ENCODE measurements at places on chromosomes 6 and 20.

DNA sequence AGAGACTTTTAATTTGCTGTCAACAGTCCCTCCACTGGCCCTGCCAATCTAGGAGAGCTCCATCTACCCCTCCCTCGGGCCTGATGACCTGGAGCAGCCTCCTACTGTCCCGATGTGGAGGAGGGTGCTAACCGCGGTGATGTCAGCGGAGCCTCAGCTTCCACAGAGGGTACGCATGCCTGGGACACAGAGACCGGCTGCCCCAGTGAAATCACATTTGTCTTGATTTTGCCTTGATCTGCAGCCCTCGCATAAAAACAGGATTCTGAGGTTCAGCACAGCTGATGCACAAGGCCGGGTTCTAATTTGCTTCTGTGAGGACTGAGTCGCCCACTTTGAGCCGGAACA is 77.6 kb downstream of the STK35 start:
- DNase-seq: no peak

DNA sequence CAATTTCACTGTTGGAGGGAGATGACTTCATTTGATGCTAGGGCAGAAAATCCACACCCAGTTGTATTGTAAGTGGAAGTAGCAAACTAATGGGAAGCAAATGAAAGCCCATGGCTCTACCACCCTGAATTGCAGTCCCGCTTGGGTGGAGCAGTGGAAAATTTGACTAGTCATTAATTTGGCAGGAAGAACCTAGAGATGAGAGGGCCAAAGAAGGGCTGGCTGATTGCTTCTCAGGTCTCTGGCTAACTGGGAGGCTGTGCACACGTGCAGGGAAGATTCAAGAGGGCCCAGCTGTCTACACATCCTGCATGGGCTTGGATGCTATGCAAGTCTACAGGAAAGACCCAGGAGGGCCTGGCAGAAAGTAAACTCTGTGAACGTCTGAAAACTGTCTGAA is 466.2 kb downstream of the TFAP2A start:
- no peak for DNase-seq

DNA sequence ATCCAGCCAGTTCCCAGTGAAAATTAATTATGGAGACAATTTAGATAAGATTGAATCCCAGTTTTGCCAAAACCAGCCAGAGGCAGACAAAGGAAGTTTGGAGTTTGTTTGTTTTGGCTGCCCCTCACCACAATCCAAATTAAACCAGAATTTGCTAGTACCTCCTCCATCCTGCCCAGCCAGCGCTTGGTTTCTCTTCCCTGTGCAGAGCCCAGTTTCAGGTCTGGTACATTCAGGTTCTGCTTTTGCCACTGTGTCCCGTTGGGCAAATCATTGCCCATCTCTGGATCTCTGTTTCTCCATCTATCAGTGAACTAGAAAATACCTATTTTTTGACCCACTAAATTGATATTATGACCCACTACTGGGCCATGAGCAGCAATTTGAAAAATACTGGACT is 26.4 kb downstream of the FOXP4 start:
- DNase-seq: no peak

GRCh38 chr6:169825558-169826225 is 74.3 kb downstream of the ERMARD start:
- DNase-seq: no peak

- peak; percentile 48 for DNase-seq
Observed at GRCh38 chr6:170584181-170584953, at the start of gene PDCD2. PDCD2 (minus strand) TSS chr6:170584637; CDS start chr6:170584581, 56 bp downstream.

- no peak for DNase-seq
Observed at GRCh38 chr6:168884050-168884645, 369.5 kb downstream of the THBS2 start.

DNA sequence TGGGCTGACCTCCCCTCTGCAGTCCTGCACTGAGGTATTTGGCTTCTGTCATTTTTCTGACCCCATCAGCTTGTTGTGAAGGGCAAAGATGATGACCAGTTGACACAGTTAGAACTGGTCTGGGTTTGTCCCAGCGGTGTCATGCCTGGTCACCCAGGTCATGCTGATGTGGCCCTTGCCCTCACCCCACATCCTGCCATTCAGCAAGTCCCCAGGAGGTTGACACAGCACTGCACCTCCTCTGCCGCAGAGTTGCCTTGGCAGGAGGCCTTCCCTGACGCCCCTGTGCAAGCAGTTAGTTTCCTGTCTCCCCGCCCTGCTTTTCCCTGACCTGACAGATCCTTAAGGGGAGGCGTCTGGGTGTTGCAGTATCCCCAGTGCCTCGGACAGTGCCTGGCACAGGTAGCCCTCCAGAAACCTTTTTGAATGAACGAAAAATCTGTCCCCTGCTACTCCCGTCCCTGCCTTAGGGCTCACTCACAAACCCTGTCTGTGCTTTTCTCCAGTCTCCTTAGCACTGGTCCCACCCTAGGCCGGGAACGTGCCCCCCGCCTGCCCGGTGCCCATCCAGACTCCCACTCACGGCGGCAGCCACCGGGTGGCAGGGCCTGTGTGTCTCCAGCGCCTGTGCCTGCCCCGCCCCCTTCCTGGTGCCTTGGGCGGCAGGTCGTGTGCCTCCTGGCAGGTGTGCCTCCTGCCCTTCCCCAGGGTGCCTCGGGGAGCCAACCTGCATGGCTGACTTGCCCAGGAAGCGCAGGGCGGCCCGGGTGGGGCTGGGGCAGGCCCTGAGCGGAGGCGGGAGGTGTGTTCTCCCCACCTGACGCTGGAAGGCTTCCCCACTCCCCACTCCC is 146.3 kb upstream of the RNF24 start:
- DNase-seq: no peak

DNA sequence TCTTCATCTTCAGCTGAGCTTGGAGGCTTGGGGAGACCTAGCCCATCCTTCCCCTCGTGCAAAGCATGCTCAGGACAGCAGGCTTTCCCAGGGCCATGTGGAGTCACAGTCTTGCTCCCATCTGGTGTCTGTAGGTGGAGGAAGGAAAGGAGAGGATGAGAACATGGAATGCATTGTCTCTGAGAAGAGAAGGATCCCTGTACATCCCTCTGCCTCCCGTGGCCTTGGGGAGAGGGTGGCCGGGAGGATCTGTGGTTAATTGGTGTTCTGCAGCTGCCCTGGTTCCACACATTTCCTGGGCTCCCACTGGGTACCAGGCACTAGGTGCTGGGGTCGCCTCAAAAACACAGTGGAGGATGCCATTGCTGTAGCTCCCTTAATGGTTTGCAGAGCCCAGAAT is 134.5 kb downstream of the PHACTR3 start:
- DNase-seq: no peak

GRCh38 chr6:37517411-37517812 is 17.7 kb upstream of the CCDC167 start:
- DNase-seq: no peak

GRCh38 chr6:2658788-2659187 is 91.9 kb downstream of the MYLK4 start:
- DNase-seq: no peak

DNA sequence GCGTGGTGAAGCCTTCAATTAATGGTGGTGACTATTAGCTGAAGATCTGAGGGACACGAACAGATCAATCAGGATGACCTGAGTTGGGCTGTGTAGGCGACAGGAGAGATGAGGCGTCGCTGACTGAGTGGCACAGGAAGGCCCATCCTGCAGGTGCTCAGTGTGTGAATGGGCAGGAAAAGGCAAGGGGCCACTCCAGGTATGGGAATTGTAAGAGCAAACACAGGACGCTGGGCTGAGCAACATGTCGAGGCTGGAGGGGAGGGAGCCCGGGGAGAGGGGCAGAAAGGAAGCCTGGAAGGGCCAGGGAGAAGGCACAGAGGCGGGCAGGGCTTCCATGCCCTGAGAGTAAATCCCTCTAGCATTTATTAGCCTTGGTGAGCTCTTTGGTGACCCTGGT is 151.0 kb downstream of the VEGFA start:
- no peak for DNase-seq

DNA sequence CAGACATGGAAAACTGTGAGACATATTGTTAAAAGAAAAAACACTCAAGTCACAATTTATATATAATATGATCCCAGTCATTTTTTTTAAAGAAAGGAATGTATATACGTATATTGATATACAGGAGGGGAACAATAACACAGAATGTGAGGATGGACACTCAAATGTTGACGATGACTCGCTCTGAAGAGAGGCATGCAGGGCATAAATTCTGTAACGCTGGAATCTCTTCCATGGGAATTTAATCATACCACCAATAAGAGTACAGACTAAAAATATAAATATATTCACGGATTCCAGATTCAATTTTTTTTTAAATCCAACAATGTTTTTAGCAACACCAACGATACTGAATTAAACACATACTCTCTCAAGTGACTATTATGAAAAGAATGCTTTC is 106.9 kb upstream of the CCDC28A start:
- no peak for DNase-seq

- DNase-seq: no peak
Observed at GRCh38 chr6:156589281-156589680, 187.9 kb upstream of the ARID1B start.

- DNase-seq: no peak
Observed at GRCh38 chr6:110876170-110876773, 1.7 kb downstream of the AMD1 start.

DNA sequence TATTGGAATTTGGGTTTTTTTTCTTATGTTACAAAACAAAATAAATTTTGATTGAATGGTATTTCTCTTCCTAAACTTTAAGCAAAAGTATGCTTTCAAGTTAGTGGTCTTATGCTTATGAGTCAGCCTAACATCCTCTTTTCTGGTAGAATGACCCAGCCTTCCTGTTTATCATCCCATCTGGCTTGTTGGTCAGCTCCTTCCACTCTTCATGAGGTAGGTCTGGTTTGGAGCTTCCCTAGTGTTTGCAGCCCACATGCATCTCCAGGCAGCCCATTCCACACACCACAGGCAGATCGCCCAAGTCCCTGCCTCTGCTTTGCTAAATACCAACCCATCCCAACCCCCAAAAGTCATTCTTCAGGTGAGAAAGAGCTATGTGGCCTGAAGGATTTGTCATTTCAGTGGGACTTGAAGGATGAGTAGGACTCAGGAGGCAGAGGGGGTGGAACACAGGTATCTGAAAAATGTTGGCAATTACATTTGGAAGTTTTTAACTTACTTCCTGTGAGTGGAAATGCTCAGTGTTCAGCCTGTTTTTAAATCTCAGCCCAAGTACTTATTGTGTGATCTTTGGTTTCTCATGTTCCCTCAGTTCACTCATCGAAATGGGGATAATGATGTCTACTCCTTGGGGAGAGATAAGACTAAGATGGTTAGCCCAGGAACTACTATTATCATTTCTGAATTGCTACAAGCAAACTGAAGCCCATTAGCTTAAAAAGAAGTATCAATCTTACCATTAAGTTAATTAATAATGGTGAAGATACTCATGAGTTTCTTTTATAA is 294.0 kb downstream of the ADGB start:
- no peak for DNase-seq

DNA sequence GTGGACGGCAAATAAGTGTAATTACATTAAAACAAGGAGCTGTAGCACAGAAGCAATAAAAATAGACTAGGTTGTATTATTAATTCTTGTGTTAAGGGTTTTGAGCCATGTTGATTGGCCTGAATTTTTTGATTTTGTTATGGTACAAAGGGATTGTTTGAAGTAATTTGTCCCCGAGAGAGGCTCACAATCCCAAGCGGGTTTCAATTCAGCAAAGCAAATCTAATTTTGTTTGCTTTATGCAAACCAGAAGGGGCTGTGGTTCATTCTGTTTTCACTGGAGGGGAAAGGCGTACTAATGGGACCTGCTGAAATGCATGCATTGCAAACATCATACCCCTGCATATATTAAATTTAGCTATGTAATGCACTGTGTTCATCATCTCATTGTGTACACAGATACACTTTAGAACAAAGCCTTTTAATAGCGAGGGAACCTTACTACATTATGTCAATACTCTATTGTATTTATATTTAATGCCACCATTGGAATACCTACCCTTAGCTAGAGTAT is 379.5 kb upstream of the POU3F2 start:
- no peak for DNase-seq

- no peak for DNase-seq
Observed at GRCh38 chr20:1674990-1675780, 17.6 kb upstream of the SIRPG start.

- DNase-seq: no peak
Observed at GRCh38 chr20:1191299-1191698, 6.5 kb upstream of the TMEM74B start.

- DNase-seq: no peak
Observed at GRCh38 chr6:132684272-132684671, 25.3 kb upstream of the TAAR1 start.

DNA sequence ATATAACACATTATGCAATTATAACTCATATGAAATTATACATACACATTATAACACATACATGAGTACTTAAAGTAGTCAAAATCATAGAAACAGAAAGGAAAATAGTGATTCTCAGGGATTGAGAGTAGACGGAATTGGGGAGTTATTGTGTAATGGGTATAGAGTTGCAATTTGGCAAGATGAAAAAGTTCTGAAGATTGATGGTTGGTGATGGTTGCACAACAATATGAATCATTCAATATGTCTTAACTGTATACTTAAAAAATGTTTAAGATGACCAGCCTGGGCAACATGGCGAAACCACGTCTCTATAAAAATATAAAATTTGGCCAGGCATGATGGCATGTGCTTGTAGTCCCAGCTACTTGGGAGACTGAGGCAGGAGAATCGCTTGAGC is 372.7 kb downstream of the CDKAL1 start:
- no peak for DNase-seq

DNA sequence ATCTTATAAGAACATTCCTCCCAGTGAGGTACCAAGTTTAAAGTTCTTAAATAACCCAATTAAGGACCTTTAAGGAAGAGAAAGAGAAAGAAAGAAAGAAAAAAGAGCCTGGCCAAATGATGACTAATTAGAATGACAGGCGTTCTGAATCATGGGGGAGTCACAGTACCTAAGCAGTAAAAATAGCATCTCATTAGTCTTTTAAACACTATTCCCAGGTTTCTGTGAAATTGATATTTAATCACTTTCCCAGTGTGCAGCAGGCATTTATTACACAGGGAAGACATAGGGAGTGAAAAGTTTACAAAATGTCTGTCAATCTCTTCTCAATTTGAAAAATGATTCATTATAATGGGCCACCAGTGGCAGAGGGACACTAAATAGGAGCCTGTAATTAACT is 251.4 kb upstream of the MANEA start:
- no peak for DNase-seq

- DNase-seq: no peak
Observed at GRCh38 chr6:73282871-73283270, 19.9 kb upstream of the KHDC1 start.

All from NCI-H1417 treated with DMSO at 0.1 percent for 48 hours (cell line).